Prostate gland (tissue), 2 donors: ENCODE measurements at places on chromosomes 6 and 20. TPM values are rescaled to one million over a fixed set of nuclear protein-coding genes. Genes with fewer than 3 reads are reported as not detected.

DNA sequence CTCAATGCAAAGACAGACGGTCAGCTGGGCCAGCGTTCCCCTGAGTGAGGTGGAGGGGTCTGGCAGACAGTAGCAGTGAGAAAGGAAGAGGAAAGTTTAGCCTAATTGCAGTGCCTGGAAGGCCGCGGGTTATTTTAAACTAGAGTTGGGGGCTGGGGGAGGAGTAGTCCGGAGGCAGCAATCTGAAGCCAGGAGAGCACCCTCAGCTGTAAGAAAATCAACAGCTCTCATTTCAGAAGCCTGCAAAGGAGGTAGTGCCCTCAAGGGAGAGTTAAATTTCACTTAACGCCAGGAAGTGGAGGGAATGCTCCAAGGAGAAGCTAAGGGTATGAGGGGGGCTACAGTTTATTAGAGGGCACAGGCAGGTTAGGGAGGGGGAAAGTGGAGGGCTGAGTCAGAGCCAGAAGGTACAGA is 26.9 kb downstream of the RING1 start:
- no peak for DNase-seq

- no peak for DNase-seq
These were observed 95.5 kb downstream of the PPP1R14C start for GRCh38 chr6:150238336-150238741.

- no peak for DNase-seq
These were observed 58.8 kb upstream of the EXOC2 start for GRCh38 chr6:751765-752164.

DNA sequence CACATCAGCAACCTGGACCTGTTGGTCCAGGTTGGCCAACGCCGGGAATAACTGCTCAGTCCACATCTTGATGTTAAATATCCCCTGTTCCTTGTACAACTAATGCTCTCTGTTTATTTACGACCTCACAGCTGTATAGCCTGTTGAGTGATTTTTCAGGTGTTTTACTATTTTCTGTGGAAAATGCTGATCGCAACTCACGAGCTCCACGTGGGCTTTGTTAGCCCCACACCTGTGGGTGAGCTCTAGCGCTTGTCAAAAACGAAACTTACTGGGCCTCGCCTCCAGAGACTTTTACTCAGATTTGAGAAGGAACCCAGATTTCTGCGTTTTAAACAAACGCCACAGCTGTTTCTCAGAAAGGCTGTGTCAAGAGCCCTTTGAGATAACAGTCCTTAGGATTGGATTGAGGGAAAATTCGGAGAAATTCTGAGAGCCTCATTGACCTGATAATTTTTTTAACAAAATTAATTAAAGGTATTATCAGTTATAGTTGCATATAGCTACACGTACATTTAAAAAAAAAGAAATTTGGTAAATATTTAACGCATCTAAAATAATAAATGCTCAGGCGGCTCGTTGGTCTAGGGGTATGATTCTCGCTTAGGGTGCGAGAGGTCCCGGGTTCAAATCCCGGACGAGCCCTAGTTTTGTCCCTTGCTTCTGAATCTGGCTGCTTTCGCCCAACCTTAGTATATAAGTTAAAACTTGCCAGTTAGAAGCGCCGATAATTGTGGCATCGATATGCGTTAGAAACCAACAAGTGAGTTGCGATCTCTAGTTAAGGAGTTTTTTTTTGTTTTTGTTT is 16.7 kb downstream of the HMGN4 start:
- no peak for DNase-seq

GRCh38 chr20:40954521-40955165 is 74.0 kb upstream of the TOP1 start:
- DNase-seq = no peak

DNA sequence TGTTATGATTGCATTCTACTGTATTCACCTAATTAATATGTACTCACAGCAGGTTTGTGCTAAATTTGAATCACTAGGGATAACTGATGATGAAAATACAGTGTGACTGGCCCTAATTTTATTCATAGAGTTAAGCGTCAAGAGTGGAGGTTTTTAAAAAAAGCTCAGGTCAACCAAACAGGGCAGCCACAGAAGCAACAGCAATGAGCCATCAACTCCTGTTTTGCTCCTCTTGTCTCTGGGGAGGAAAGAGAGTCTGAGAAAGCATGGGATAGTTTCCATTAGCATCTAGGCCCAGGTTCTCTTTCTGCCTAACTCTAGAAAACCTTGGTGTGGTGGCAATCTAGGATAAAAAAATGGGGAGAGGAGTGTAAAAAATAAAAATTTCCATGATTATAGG is 122.1 kb downstream of the OGFRL1 start:
- DNase-seq = no peak

GRCh38 chr6:139494376-139494990 is 120.0 kb upstream of the CITED2 start:
- no peak for DNase-seq

GPLD1 gene
- total RNA-seq = 3.1 TPM

KIF6 gene
- 0.09 TPM for total RNA-seq

PACSIN1 gene
- total RNA-seq = 0.57 TPM

B3GALT4 gene
- total RNA-seq = 21.4 TPM
